ENCODE measurements at places on chromosomes 11 and 22.

DNA sequence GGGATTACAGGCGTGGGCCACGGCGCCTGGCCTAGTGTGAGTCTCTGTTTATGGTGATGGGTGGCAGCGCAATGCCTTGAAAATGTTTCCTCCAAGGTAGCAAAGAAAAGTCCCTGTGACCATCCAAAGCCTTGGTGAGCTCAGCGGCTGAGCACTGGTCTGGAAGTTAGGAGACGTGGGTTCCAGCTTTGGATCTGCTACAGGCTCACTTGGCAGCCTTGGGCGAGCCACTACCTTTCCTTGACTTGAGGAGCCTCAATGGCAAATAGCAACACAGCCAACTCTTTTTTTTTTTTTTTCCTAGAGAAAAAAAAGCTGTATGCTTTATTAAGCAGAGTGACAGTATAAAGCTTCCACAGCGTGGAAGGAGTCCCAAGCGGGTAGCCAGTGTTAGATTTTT is 61.3 kb upstream of the RASD2 start:
- DNase-seq: no peak

DNA sequence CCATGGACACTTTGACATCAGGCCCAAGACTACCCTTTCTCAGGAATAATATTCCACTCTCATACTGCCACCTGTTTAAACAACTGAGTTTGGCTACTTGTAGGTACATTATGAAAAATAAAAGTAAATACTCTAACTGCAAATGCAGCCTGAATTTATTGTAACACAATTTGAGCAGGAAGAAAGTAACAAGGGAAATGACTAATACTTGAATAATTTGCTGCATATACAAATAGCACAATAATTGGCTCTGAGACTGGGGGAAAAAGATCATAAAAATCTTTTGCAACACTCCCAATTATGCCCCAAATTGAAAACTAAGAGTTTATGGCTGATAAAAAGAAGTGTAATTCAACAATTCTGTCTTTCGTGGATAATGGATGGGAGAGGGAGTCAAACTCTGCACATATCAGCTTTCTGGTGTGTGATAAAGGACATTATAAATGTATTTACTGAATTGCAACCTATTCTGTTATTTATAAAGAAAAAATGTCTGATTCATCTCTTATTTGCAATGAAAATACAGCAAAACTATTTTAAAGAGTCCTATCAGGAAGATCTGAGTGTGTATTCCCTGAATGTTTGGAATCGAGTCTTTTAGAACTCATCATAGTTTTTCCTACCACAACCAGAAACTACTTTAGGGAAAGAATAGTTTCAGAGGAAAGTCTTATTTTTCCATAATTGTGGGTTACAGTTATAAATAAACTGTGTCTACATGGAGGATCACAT is 359.0 kb downstream of the JRKL start:
- DNase-seq: no peak

- no peak for DNase-seq
Observed at GRCh38 chr11:129803533-129803932, 12.1 kb upstream of the TMEM45B start.

DNA sequence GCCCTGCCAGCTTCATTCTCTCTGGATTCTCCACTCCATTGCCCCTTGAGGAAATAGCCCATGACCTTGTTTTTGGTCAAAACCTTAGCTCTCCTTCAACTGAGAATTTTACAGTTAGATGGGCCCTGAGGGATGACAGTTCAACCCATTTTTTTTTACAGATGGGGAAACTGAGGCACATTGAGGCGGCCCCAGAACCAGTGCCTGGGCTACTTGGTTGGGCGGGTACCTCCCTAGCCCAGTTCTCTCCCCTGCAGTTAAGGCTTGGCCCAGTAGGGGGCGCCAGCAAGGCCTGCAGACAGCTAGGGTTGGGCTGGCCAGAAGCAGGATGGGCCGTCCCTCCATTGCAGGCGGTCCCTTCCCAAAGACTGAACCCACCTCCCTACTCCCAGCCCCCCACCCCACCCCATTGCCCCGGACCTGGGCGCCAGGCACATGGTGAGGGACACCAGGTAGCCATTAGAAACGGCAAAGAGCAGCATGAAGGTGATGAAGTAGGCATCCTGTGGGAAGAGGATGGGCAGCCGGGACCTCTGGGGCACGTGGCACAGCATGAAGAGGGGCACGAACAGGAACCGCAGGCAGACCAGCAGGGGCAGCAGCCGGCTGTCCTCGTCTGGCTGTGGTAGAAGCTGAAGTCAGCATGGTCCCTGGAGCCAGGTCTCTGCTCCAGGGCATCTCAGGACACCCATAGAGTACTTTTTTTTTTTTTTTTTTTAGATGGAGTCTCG is 7.6 kb downstream of the SLC29A2 start:
- DNase-seq: peak; percentile 58

DNA sequence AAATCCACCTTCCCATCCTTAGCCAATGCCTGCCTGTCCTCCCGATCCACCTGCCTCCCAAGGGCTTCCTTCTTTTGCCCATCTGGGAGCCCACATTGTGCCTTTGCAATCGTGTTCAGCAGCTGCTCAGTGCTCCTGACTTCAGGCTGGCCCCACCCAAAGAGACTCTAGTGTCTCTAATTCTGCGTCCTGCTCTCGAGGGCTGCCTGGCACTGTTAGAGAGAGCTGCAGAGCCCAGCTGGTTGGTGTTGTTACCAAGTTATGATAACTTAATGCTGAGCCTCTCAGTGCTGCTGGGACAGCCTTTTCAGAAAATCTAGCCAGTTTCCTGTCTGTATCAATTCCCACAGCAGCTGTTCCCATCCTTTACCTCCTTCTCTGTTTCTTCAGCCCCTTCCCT is 69.1 kb downstream of the MICAL2 start:
- DNase-seq: no peak

DNA sequence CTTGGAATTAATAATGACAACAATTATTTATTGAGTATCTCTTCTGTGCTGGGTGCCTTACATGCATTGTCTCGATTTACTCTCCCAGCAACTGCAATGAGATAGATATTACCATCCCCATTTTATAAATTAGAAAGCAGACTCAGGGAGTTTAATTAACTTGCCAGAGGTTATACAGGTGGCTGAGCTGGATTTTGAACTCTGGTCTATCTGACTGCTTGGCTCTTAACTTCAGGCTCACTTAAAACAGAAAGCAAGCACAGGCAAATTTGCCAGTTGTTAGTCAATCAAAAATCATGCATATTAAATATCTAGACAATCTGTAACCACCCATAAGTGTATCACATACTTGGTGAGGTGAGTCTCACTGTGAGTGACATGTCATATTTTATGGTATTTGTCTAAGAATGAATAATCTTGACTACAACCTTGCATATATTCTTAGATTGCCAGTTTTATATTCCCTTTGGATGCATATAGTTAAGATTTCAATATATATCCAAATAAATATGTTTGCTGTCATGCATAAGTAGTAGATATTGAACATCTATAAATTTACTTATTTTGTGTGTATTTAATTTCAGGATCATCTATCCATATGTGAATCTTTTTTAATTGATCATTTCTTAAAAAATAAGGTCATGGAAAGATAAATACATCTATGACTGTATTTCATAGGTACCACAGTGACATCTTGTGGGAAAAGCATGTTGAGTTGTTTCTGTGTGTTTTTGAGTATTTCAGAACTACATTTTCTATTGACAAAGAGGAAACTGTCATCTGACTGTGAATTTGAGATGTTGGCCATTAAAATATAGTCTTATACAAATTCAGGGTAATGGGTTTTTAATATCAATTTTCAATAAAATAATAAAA is 112.0 kb upstream of the ARHGAP42 start:
- no peak for DNase-seq

GRCh38 chr11:77026221-77026620 is 8.0 kb upstream of the B3GNT6 start:
- DNase-seq: no peak

DNA sequence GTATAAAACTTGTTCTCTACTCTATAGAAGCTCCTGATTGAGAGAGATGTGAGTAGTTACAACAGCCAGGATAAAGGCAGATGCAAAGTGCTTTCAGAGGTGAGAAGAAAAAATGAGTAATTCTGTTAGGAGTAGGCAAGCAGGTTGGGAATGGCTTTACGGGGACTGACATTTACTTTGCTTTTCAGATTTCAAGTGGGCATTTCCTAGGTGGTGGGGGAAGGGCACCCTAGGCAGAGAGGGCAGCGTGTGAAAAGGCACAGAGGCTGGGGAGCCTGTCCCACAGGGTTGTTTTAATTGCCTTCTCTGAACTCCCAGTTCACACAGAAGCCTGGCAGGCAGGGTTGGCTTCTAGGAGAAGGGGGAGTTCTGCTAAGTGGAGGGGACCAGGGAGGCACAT is 106.5 kb downstream of the NAV2 start:
- no peak for DNase-seq

GRCh38 chr11:21066030-21066429 is 396.6 kb downstream of the NELL1 start:
- DNase-seq: no peak

- no peak for DNase-seq
Observed at GRCh38 chr22:39179401-39179827, 26.9 kb upstream of the CBX7 start.

DNA sequence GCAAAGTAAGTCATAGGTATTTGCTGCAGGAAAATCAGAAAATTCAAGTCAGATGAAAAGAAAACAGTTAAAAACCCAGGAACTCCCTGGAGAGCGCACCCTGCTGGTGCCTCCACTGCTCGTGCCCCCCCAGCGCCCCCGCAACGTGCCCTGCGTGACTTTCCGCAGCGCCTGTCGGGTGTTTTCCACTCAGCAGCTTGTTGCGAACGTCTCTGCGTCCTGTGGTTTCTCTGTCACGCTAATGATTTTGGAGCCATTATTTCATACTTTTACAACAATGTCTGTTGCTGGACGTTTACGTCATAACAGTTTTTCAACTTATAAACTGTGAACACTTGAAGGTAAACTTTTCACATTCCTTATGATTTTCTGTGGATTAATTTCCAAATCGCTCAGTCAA is 5.0 kb downstream of the CRELD2 start:
- DNase-seq: no peak

- DNase-seq: peak; percentile 35
Observed at GRCh38 chr11:126438691-126439090, 83.2 kb downstream of the ST3GAL4 start.

DNA sequence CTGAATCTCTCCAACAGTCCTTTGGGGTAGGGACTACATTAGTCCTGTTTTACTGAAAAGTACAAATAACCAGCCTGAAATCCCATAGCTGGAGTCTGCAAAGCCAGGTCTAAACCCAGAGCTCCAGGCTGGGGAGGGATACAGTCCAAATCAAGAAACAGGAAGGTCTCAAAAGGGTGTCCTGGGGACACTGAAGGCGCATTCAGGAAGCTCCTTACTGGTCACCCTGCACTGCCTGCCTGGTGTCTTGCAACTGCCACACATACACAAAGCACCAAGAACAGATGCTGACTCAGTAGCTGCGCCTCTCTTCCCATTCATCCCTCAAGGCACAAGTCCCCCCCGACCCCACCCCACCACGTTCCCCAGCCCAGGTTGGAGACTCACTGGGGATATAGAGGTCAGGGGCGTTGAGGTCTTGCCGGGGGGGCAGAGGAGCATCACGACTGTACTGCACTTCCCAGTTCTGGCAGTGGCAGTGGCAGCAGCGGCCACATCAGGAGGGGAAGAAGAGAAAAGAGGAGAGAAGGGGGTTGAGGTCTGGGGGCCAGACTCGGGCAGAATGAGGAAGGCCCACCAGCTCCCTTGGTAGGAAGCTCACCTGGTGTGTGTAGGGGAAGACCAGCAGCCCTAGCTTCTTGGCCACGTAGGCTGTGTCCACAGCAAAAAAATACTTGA is 1.6 kb downstream of the YIF1A start:
- DNase-seq: peak; percentile 27

GRCh38 chr11:62273789-62274275 is 3.9 kb downstream of the SCGB2A2 start:
- no peak for DNase-seq

- no peak for DNase-seq
Observed at GRCh38 chr22:27786291-27786932, 15.1 kb downstream of the MN1 start.

- DNase-seq: no peak
Observed at GRCh38 chr11:108754901-108755625, 90.2 kb downstream of the DDX10 start.

- no peak for DNase-seq
Observed at GRCh38 chr22:23764899-23765881, 2.4 kb downstream of the C22orf15 start.

- DNase-seq: no peak
Observed at GRCh38 chr11:96241331-96241841, 101.6 kb downstream of the MAML2 start.

GRCh38 chr11:73353422-73353821 is 22.8 kb upstream of the RELT start:
- no peak for DNase-seq

DNA sequence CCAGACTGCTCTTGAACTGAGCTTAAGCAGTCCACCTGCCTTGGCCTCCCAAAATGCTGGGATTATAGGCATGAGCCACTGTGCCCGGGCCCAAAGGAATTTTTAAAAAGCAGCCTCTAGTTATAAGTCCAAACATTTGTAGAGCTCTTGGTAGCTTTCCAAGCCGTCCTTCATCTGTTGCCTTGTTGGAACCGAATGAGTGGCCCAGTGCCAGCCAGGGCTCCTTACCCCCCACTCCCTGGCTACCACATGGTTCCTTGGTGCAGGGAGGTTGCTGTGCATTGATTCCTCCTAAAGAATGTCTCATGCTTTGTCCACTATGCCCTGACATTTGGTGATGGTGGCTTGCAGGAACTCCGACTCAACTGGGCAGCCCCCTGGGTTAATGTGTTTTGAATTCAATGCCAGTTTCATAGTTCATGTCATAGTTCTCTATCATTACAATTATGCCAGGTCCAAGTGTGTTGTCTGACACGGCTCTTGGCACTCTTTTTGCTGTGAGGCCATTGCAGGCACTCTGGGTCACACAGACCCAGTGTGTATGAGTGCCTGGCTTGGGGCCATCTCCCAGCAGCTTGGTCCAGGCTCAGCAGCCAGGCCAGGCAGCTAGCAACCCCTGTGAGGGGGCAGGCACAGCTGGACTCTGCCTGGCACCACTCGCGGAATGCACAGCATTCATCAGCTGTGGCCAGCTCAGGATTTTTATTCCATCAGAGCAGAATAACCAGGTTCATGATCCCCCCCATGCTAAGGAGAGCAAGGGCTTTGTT is 13.3 kb upstream of the MICALL1 start:
- no peak for DNase-seq

- no peak for DNase-seq
Observed at GRCh38 chr11:109153836-109154235, 268.2 kb upstream of the C11orf87 start.

DNA sequence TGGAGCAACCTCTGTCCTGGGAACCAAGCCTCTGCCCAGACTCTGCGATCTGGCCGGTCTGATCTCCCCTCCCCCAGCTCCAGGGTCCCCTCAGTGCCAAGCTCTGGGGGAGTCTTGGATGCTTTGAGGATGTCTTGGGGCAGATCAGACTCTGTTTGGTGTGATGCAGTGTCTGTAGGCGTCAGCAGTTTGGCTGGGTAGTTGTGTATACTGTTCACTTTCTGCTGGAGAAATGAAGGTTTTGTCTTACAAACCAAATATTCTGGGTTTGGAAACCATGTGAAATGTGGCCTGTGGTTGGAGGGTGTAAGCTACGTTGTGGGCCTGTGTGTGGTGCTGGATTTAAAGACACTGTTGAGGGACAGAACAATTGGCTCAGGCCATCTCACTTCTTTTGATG is 4.6 kb downstream of the INSC start:
- no peak for DNase-seq

- DNase-seq: no peak
Observed at GRCh38 chr11:62889484-62890437, 9.1 kb downstream of the SLC3A2 start.

All from suppressor macrophage treated with lipopolysaccharide for 1 hour (primary cell).